Spinal cord (tissue), 10 donors: ENCODE measurements at places on chromosomes 16 and 17.

DNA sequence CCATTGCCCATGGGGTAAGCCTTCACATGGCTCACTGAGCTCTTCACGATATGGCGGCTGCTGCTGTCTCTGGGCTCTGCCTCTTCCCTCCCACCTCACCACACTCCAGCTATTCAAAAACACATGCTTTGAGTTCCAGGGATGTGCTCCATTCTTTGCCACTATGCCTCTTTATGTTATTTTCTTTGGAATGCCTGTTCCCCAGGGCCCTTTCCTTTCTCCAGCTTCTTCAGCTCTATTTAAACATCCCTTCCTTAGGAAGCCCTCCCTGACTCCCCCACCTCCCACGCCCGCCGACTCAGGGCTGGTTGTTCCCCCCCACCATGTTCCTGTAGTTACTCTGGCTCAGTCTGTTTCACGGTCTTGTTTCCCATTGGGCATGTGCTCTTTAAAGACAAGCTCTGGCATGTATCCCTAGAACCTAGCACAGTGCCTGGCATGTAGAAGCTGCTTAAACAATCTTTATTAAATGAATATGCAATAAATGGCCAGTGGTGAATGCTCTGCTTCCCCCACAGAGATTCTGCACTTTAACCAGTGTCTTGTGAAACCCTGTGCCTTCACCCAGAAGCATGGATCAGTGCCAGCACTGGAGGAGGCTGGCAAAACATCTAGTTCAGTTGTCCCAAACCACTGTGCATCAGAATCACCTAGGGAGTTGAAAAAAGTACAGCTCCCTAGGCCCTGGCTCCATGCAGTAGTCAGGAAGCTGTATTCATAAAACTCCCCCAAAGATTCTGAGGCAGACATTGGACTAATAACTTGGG is 6.9 kb downstream of the MYCBPAP start:
- H3K4me1 ChIP-seq, result peaks cover 17% of the 10 kb centered on the region
- H3K4me3 ChIP-seq, result no peak overlapping the region
- no peak for DNase-seq
- no peak overlapping the region for H3K27ac ChIP-seq

DNA sequence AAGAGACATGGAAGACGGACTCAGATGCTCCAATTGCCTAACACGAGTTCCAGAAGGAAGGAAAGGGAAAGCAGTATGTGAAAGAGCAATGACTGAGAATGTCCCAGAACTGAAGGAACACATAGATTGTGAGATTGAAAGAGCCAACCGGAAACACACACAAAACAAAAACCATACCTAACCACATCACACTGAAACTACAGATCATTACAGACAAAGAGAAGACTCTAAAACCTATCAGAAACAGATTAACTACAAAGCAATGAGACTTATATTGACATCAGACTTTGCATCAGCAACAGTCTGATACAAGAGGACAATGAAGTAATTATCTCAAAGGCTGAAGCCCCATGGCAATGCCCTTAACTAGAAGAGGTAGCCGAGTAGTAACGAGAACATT is 45.6 kb upstream of the CLEC18B start:
- no peaks in the 10 kb centered on the region for H3K27me3 ChIP-seq
- H3K27ac ChIP-seq, result no peak overlapping the region
- no peak overlapping the region for H3K4me3 ChIP-seq
- DNase-seq, result no peak

DNA sequence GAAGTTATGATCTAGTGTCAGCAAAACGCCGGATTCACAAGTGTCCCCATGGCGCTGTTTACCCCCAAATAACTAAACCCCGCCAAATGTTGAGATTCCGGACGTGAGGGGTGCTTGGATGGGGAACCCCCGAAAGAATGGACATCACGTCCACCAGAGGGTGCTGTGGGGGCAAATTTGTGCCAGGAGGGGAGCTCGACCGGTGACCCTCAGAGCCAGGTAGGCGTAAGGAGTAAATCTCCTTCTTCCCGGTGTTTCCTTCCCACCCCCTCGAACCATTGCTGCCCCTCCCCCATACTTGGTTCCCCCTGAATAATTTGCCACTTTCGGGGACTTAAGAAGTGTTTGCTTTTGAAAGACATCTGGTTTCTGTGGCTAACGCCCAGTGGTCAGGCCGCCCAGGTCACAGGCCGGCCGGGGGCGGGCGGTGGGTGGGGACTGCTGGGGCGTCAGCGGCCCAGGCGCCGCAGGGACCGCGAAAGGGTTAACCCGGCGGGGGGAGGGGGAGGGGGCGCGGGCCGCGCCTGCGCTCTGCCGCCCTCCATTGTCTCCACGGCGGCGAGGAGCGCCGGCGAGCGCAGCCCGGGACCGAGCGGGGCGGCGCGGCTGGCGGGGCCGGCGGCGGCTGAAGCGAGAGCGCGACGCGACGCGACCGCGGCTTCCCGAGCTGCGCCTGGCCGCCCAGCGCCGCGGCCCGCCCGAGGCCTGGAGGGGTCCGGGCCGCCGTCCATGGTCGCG is at the start of gene ZNRF1:
Gene ZNRF1, plus strand, starts transcription at position 544 of the 738 bp plus-strand sequence. CDS start 648 bp downstream, outside the sequence.
- DNase-seq, result peak; percentile 93
- peak within 1 kb of the TSS; percentile 67 for H3K27ac ChIP-seq
- peak within 1 kb of the TSS; percentile 77 for H3K4me3 ChIP-seq
- H3K27me3 ChIP-seq, result no peaks in the 10 kb centered on the region
- H3K36me3 ChIP-seq, result no peaks in the 10 kb centered on the region

GRCh38 chr17:62001105-62001504 is 64.0 kb downstream of the MED13 start:
- H3K36me3 ChIP-seq, result peaks cover 5% of the 10 kb centered on the region
- no peaks in the 10 kb centered on the region for H3K27me3 ChIP-seq
- DNase-seq, result no peak
- no peak overlapping the region for H3K27ac ChIP-seq
- no peaks in the 10 kb centered on the region for H3K4me1 ChIP-seq

- H3K4me1 ChIP-seq, result no peaks in the 10 kb centered on the region
- DNase-seq, result no peak
- H3K36me3 ChIP-seq, result no peaks in the 10 kb centered on the region
- no peaks in the 10 kb centered on the region for H3K27me3 ChIP-seq
- H3K4me3 ChIP-seq, result no peak overlapping the region
- no peak overlapping the region for H3K27ac ChIP-seq
Measured at GRCh38 chr17:69757688-69758430, 317.2 kb upstream of the KCNJ16 start.
